Activated T-cell treated with anti-CD3 and anti-CD28 coated beads, Interleukin-2, amount 50 U/mL, for 72 hours (primary cell): ENCODE measurements at places on chromosomes 6 and 20. TPM values are rescaled to one million over a fixed set of nuclear protein-coding genes. Genes with fewer than 3 reads are reported as not detected.
A peak's percentile ranks its signal among the peaks of the same experiment; 100 is the strongest.

DNA sequence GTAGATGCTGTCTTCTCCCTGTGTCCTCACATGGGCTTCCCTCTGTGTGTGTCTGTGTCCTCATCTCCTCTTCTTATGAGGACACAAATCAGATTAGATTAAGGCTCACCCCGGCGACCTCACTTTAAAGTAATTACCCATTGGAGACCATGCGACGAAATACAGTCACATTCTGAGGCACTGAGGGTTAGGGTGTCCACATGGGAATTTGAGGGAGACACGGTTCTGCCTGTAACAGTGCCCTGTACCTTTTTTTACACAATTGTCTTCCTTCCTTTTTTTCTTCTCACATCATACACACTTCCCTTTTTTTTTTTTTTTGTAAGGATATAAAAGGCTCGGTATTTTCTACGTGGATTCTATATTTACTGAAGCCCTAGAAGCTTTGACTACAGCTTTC is 48.9 kb downstream of the DEK start:
- H3K4me3 ChIP-seq: no peak overlapping the region
- no peaks in the 10 kb centered on the region for H3K27me3 ChIP-seq
- no peak overlapping the region for H3K27ac ChIP-seq
- peaks cover 9% of the 10 kb centered on the region for H3K36me3 ChIP-seq
- no peak for DNase-seq
- H3K4me1 ChIP-seq: peaks cover 32% of the 10 kb centered on the region

GRCh38 chr6:159301810-159302593 is 132.8 kb downstream of the FNDC1 start:
- H3K4me1 ChIP-seq: no peaks in the 10 kb centered on the region
- no peak overlapping the region for H3K4me3 ChIP-seq
- H3K27me3 ChIP-seq: peaks cover 40% of the 10 kb centered on the region
- H3K27ac ChIP-seq: no peak overlapping the region
- H3K36me3 ChIP-seq: no peaks in the 10 kb centered on the region

The ADGRB3 gene
- total RNA-seq: not detected

The GJA1 gene
- total RNA-seq: not detected

DNA sequence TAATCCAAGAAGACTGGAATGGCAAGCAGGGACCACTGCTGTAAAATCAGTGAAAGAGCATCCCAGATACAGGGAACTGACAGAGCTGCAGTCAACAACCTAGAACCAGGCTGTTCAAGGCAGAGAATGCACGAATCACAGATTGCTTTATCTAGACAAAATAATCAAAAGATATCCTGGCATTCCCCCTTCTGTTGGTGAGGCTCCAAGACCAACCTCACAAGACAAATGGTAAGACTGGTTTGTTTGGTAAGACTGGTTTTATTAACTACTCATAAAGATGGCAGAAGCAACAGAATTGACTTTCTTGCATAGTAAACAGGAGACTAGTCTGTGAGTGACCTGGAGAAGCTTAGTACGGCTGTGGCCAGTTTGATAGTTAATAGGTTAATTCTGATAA is 88.8 kb upstream of the AHI1 start:
- no peak for DNase-seq
- H3K4me1 ChIP-seq: peaks cover 55% of the 10 kb centered on the region
- peaks cover 16% of the 10 kb centered on the region for H3K36me3 ChIP-seq
- peak overlapping the region; percentile 23 for H3K27ac ChIP-seq

DNA sequence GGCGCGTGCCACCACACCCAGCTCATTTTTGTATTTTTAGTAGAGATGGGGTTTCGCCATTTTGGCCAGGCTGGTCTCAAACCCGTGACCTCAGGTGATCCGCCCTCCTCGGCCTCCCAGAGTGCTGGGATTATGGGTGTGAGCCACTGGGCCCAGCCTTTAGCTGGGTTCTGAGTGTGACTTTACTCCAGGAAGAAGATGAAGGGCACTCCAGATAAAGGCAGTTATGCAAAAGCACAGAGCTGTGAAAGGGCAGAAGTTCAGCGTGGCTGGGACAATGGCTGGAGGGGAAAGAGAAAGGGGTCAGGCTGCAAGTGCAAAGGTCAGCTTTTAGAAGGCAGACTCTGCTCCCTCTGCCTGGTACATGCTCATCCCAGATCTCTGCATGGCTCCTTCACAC is 39.7 kb downstream of the MAP3K5 start:
- H3K27ac ChIP-seq: peak overlapping the region; percentile 36
- peaks cover 83% of the 10 kb centered on the region for H3K4me1 ChIP-seq
- DNase-seq: no peak
- peak overlapping the region; percentile 71 for H3K4me3 ChIP-seq

The CSNK2B gene
- total RNA-seq: 208 TPM

DNA sequence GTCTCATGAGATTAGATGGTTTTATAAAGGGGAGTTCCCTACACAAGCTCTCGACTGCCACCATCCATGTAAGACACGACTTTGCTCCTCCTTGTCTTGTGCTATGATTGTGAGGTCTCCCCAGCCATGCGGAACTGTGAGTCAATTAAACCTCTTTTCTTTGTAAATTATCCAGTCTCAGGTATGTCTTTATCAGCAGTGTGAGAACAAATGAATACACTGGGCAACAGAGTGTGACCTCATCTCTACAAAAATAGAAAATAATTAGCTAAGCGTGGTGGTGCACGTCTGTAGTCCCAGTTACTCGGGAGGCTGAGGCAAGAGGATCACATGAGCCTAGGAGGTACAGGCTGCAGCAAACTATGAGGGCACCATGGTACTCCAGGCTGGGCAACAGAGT is 51.3 kb downstream of the MDN1 start:
- H3K36me3 ChIP-seq: peaks cover 20% of the 10 kb centered on the region
- no peaks in the 10 kb centered on the region for H3K27me3 ChIP-seq
- no peaks in the 10 kb centered on the region for H3K4me1 ChIP-seq
- no peak for DNase-seq
- H3K4me3 ChIP-seq: no peak overlapping the region
- H3K27ac ChIP-seq: no peak overlapping the region

The BPHL gene
- total RNA-seq: 14.8 TPM

The HLA-DRA gene
- 9.2 TPM for total RNA-seq

The PLCB1 gene
- total RNA-seq: 3.4 TPM

DNA sequence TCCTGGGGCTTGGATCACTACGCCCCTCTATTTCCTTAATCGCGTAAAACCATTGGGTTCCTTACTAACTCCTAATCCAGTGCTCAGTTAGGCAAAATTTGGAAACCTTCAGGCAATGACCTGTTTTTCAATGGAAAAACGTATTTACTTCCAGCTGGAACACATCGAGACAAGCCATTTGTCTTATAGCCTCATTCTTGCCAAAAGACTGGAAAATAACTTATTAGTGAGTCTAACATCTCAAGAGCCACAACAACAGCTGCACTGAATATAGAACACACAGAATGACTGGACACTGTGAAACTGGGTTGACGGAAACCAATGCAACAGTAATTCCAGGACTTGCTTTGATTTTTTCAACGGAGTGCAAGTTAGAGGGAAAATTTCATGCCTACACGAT is 125.2 kb upstream of the MAP3K7 start:
- no peaks in the 10 kb centered on the region for H3K36me3 ChIP-seq
- H3K4me1 ChIP-seq: no peaks in the 10 kb centered on the region
- H3K27ac ChIP-seq: no peak overlapping the region

The CCN5 gene
- total RNA-seq: not detected

The RSPH9 gene
- not detected for total RNA-seq

The PI16 gene
- total RNA-seq: 0.14 TPM

DNA sequence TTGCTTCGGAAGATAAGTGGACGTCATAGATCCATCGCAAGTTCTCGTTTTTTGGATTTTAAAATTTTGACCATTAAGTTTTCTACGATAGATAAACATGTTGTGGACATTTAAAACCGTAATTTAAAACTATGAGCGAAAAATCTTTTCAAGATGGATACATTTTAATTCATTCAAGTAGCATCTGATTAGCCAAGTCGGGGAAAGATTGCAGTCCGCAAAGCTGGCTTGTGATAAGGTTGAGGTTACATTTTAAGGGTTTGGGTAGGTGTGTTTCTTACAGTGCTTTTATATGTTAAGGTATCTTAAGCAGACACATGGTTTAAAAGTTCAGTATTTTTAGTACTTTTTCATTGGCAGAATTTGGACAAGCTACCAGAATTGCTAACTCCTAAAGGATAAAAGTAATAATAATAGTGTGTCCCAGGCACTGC is 1.2 kb downstream of the WTAP start:
- H3K4me1 ChIP-seq: peaks cover 69% of the 10 kb centered on the region
- H3K4me3 ChIP-seq: peak overlapping the region; percentile 84
- no peak for DNase-seq
- H3K36me3 ChIP-seq: peaks cover 7% of the 10 kb centered on the region

DNA sequence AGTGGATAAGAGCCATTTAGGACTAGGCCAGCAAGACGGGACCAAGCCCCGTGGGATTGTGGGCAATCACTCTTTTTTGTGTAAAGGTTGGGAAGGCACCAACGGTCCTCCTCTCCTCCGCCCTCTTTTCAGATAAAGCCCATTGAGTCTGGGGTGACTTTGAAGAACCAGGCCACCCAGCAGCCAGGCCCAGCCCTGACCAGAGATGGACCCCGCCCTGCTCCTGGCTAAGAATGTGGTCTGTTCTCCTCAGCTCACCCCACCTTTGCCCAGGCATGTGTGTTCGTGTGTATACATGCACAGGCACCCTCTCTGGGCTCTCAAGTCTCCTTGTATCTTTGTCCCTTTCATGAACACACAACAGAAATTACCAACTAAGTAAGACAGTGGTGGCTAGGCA is 9.1 kb downstream of the SDC4 start:
- peaks cover 6% of the 10 kb centered on the region for H3K36me3 ChIP-seq
- H3K4me1 ChIP-seq: peaks cover 4% of the 10 kb centered on the region
- no peak for DNase-seq
- no peak overlapping the region for H3K27ac ChIP-seq
